ENCODE measurements at places on chromosomes 2 and 18. TPM values are rescaled to one million over a fixed set of nuclear protein-coding genes. Genes with fewer than 3 reads are reported as not detected.

DNA sequence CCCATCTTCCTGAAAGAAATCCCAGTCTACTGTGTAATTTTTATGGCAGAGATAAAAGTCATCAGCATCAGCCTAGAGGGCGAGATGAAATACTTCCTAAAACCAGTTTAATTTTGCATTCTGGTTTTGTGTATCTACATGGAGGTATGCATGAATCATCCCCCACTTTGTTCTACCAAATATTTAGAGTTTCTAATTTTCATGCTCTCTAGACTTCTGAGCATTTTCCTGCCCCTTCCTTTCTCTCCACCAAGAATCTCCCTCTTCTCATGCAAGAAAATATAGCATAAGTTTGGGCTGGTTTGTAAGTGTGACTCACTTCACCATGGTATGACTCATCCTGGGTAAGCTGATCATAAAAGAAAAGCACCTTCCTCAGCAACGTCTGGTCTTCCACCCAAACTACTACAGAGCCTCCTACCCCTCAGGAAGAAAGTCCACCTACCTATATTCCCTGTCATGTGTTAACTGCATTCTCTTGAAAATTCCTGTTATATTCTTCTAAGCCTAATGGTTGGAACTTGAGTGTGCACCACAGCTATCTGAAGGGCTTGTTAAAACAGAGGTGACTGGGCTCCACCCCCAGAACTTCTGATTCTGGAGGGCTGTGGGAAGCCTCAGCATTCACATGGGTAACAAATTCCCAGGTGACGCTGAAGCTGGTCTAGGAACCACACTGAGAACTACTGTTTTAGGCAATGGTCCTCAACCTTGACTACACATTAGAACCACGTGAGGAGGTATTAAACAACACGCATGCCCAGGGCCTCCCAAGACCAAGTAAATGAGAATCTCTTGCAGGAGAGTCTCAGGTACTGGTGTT, 37.4 kb upstream of the RAPGEF4 start:
- DNase-seq: no peak

DNA sequence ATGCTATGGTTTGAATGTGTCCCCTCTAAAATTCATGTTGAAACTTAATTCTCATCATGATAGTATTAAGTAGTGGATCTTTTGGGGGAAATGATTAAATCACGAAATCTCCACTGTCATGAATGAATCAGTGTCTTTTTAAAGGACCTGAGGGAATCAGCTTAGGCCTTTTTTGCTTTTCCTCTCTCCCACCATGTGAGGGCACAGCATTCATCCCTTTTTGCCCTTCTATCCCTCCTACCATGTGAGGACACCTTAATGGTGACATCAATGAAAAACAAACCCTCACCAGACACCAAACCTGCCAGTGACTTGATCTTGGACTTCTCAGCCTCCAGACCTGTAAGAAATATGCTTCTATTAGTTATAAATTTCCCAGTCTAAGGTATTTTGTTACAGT, 247.1 kb upstream of the UBE2E3 start:
- no peak for DNase-seq

DNA sequence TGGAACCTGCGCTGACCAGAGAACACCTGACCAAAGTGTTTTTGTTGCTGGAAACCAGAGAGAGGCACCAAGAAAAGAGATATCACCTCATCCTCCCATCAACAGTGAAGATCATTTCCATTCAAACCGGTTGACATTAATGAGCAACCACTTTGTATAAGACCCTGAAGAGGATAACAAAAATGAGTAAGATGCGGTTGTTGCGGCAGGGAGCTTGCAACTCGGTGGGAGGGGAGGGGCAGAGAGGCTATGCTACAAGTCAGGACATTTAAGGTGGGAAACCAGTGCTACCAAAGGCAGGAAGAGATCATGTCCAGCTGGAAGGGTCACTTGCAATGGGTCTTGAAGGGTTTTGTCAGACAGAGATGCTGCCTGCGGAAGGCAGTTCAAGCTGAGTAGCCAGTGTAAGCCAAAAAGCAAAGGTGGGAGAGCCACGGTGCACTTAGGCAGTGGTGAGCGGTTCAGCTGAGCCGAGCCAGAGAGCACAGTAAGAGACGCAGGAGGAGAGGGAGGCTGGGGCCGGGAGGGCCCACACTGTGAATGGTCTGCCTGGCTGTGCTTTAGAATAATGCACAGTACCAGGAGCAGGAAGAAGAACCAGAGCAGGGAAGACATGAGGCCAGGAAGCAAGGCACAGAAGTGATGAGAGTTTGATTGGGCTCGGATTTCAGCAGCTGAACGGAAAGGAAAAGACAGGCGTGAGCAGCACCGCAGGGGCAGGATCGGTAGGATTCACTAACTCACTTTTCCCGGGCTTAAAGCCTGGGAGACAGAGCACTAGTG, 24.4 kb upstream of the DTNB start:
- no peak for DNase-seq

Gene CPLX4
- not detected for total RNA-seq

Gene KLHL30
- total RNA-seq: 1.9 TPM

Gene B4GALT6
- total RNA-seq: 9.0 TPM

Gene CFAP65
- not detected for total RNA-seq

Gene ZNF514
- total RNA-seq: 19.1 TPM
